NCI-H446 treated with DMSO at 0.1 percent for 48 hours (cell line): ENCODE measurements at places on chromosomes 5 and 9.

DNA sequence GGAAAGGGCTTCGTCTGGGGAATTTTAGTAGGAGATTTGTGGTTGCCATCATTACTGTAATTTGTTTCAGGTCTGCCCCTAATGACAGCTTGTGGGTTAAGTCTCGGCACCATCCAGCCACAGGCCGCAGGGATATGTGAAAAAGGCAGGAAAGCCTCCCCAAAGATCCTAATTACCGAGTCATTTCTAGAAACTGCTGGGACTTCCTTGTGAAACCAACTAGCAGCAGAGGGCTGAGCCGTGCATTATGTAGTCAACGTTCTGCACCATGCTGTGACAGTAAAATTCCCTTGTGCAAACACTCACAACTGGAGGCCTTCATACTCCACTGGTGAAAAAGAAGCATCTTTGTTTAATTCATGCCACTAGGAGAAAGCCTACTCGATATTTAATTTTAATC is 230.3 kb downstream of the MPDZ start:
- DNase-seq, result no peak

DNA sequence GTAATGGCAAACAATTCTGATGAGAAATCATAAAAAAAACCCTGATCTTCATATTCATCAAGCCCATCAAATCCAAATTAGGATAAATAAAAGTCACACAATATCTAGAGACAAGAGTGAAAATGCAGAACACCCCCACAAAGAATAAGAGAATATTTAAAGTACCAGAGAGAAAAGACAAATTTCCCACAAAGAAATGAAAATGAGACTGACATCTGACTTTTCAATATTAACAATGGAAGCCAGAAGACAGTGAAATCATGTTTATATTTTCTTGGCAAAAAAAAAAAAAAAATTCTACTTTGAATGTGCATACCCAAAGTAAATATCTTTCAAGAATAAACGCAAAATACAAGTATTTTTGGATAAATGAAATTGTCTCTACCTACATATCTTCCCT is 28.9 kb upstream of the COL5A1 start:
- no peak for DNase-seq

DNA sequence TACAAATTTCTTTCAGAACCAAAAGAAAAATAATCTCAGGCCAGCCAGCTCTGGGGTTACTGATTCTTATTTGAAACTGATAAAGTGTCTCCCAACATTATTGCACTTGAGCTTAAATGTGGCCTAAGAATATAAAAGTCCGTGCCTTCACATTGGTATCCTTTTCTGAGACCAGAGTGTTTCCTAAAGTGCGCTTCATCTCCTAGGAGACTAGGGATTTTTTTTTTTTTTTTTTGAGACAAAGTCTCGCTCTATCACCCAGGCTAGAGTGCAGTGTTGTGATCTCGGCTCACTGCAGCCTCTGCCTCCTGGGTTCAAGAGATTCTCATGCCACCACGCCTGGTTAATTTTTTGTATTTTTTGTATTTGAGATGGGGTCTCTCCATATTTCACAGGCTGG is 23.6 kb upstream of the KCNIP1 start:
- DNase-seq, result no peak

DNA sequence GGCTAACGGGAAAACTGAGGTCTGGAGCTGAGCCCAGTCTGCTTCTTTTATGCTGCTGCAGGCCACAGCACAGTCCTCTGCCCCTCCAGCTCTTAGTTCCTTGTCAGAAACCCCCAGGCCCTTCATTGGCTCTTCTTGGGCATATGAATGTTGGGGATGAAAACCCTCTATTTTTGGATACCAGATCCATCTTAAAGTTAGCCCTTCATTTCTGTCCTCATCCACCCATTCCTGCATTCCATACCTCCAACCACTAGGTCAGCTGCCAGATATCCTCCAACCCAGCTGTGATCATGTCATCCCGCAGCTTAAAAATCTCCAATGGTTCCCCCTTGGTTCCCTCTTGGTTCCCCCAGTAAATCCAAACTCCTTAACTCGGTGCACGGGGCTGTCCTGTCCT is 1.8 kb upstream of the SLC25A51 start:
- DNase-seq, result no peak

GRCh38 chr5:142387024-142387682 is 62.3 kb upstream of the SPRY4 start:
- no peak for DNase-seq

- DNase-seq, result peak; percentile 94
These were observed 203.0 kb upstream of the VLDLR start for GRCh38 chr9:2418619-2419018.

DNA sequence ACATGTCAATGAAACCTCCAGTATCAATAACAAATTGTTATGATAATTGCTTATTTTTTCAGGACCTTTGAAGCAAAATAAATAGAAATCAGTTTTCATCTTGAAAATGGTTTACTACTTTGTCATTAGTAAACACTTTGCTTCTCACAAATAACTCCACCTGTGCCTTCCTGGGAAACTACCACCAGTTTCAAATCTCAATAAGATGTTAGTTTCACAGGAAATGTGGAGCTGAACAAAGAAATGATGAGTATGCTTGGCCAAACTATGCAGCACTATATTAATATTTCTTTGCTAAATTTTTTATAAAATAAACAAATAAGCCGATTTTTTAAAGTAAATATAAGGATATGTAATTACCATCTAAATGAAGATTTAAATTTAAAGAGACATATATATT is 221.5 kb upstream of the HAPLN1 start:
- DNase-seq, result no peak

- peak; percentile 30 for DNase-seq
These were observed 14.7 kb upstream of the CCIN start for GRCh38 chr9:36154331-36154952.

- DNase-seq, result no peak
These were observed 13.9 kb downstream of the CAVIN4 start for GRCh38 chr9:100591639-100592412.

DNA sequence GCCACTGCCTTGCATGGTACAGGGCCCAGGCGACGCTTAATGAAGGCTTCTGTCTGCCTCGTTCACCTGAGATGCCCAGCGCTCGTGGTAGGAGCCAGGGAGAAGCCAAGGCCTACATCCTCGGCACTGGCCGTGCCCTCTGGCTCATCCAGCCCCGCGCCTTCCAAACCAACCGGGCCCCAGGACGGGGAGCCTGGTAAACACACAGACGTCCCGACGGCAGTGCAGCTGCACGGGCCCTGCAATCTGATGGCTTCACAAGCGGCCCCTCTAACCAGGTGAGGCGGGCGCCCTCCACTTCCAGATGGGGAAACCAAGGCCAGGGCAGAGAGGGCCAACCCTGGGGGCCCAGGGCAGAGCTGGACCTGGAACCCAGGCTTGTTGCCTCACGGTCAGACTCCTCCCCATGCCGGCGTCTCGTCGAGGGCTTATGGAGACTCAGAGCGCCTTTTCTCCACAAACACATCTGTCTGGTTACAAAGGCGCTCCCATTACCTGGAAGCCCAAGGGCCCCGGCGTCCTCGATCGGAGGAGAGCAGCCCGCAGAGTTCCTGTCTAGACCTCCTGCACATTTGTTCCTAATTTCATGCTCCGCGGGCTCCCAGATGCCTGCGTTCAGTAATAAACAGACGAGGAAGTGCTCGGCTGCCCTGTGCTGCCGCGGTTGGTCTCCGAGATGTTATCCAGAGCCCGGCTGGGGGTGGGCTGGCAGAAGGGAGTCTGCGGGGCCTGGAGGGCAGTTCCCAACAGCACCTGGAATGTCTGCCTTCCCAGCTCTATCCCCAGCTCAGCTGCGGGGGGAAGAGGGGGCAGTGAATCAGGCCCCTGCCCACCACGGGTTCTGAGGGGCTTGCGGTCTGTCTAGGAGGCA is 23.5 kb downstream of the FAM163B start:
- DNase-seq, result no peak

DNA sequence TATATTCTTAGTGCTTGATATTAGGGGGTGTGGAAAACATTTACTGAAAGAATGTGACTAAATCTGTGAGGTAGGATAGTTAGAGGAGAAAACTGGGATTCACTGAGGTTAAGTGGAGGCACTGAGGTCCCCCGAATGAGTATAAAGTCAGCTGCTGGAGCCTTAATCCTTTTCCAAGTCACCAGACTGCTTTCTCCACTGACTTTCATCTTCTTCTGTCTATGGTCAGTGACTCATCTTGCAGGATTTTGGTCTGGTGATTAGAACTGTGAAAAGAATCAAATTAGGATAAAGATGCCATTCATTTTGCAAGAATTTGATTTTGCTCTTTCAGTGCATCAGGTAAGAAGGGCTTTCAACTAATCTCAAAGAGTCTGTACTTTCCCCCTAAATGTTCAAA is 89.3 kb upstream of the ALDH1A1 start:
- DNase-seq, result no peak

DNA sequence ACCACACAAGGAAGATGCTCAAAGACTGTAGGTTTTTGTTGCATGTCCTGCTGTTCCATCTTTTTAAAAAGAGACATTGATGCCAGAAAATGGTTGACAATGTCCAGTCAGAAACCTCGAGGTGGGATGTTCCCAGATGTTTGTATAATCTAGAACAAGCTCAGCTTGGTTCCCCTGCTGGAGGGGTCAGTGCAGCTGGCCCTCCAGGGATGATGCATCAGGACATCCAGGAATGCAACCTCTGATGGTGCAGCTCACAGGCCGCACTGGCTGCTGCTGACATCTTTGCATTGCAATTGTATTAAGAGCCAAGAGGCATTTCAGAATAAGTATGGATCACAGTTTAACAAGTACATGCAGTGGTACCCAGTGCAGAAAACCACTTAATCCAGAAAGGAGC is 122.4 kb downstream of the MED10 start:
- no peak for DNase-seq

DNA sequence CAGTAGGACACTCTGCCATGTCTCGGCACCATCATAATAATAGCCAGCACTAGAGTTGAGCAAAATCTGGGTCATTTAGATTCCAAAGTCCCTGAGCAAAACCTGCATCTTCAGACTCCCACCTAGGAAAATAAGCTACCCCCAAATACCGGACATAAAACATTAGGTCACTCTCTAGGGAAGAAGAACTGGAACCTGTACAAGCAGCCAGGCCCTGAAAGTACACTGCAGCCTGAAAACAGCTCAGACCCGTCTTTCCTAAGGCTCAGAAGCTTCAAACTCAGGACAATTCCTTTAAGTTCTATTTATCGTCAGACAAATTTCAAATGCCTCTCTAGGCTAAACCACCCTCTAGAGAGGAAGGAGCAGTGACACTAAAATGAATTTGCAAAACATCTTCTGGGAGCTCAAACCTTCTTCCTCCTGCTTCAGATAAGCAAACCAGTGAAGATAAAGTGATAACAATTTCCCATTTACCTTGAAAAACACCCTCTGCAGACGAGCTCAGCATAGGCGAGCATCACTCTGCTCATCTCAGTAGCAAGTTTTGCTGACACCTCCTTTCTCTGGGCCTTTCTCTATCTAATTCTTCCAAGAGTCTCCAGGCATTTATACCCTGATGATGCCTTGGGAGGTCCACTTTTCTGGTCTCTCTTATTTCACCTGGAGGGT is 34.0 kb downstream of the ADAM19 start:
- DNase-seq, result no peak

GRCh38 chr5:90092734-90093133 is 316.8 kb downstream of the CETN3 start:
- no peak for DNase-seq

DNA sequence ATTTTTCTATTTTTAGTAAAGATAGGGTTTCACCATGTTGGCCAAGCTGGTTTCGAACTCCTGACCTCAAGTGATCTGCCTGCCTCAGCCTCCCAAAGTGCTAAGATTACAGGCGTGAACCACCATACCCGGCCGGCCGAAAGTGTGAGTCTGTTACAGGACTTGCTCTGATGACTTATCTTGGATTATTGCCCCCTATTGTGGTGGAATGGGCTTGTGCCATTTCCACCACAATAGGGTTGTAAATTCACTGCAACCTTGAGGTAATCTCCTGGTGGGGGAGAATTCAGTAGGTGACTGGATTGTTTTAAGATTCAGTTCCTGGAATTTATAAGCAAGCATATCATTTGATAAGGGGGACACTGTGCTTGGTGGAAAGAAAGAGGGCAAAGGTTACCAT is 15.0 kb upstream of the HMGCR start:
- DNase-seq, result no peak

DNA sequence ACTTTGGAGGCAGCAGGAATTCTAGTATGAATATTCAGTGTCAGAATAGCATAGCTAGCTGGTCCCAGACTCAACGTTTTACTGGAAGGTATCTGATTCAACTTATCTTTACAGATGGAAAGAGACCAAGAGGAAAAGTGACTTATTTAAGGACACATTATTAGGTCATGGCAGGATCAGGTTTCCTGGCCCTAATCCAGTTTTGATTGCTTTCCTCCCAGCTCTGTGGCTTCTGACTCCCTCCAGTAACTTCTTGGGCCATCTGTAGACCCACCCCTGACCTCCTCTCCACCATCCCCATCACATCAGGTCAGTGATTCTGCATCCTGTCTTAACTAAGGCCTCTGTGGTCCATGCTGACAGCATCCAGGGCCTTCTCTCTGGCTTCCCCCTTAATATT is 38.4 kb downstream of the SH3TC2 start:
- DNase-seq, result no peak

DNA sequence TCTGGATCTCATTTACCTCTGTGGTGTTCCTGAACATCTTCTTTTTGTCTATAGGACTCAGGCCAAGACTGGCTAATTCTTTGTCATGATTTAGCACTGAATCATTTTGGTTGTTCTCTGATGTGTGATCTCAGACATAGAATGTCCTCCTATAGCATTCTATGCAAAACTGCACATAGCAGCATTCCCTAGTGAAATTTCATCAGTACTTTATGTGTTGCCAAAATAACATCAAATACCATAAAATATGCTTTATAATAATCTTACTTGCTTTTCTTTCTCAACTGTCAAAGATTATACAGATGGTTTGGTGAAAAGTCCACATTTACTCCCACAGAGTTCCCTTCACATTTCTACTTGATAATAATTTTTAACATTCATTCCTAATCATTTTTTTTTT is 115.7 kb upstream of the MPDZ start:
- DNase-seq, result no peak

DNA sequence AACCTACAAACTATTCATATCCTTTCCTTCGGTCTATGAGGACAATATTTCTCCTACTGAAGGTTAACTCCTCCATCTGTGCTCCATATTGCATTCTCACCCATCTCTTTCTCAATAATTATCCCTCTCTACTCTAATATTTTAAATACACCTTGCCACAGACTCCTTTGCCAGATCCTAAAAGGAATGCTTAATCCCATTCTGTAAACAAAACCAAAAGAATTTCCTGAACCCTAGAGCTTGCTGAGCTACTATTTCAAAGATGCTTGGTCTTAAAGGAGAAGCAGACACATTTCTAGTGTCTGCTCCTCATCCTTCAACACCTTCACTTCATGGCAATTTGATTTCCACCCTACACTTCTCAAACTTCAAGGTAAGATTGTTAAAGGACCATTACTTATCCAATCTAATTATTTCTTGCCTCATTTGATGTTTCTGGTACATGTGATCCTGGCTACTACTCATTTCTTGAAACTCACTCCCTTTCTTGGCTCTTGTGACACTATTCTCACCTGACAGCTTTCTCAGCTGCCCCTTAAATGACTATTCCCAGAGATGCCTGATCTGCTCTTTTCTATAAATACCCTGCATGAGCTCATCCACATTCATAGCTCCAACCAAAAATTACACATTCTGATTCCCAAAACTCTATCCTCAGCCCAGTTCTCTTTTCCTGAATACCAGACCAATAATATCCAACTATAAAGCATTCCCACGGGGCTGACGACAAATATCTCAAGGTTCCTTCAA is 20.2 kb downstream of the HOMER1 start:
- no peak for DNase-seq

GRCh38 chr9:12469084-12469483 is 224.1 kb upstream of the TYRP1 start:
- DNase-seq, result no peak
